ENCODE measurements at places on chromosomes 11 and 22.

DNA sequence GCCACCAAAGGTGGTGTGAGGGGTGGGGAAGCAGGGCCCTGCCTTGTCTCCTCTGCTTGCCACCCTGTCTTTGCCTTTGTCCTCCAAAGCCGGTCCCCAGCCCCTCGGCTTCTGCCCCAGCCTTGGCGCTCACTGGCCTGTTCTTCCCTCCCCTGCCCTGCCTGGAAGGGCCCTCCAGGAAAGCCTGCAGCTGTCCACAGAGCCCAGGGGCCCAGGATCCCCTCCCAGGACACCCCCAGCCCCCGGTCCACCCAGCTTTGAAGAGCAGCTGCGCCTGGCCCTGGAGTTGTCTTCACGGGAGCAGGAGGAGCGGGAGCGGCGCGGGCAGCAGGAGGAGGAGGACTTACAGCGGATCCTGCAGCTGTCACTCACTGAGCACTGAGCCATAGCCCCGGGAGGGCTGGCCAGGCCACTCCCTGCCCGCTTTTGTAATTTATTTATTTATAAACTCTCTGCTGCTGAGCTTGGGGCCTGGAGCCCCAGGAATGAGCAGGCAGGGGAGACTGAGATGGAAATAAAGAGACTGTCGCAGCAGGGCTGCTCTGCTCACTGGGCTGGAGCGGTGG lies 1.3 kb upstream of the SSH3 start:
- no peak for DNase-seq

GRCh38 chr22:45984316-45984916 lies 7.5 kb upstream of the WNT7B start:
- no peak for DNase-seq

DNA sequence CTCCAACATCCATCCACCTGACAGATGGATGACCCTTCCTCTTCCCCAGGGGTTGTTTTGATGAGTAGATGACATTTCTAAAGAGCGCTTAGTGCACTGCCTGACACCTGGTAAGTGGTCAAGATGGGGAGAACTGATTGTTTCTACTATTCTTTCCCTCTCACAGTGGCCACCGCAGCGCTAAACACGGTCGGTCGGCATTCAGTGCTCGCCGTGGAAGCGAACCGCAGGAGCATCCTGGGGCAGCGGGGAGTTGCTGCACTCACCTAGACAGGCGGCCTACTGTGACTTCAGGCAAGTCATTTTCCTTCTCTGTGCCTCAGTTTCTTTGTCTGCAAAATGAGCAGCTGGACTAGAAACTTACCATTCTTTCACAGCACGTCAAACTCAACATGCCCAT lies 5.0 kb upstream of the BEST1 start:
- DNase-seq = no peak

DNA sequence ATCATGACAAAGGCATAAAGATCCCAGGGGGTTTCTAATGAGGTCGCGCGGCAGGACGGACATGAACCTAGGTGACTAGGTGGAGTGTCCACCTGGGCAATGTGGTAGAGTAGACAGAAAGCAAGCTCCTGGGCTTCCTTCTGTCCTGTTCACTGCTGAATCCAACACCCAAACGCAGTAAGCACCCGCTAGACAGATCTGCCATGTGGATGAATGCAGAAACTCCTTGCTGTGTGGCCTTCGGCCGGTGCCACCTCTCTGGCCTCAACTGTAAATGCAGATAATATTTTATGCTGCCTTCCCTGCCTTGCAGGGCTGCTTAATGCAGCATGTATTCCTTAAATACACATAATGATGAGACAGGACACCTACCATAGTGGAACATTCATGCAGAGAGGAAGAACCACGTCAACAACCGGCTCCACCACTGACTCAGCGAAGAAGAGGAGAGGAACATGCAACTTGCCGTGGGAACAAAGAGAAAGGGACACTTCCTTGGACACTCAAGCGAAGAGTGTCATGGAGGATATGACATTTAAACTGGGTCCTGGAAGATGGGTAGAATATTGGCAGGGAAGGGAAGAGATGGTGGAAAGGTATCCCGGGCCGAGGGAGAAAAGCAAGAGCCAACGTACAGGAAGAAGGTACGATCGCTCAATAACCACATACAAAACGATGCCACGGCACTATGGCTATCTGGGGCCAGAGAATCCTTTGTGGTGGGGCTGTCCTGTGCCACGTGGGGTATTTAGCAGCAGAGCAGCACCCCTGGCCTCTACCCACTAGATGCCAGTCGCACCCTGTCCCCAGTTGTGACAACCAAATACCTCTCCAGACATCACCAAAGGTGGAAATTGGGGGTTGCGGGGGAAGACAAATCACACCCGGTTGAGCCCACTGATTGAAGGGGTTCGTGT lies 30.8 kb downstream of the MYH9 start:
- DNase-seq = no peak

- DNase-seq = no peak
Measured at GRCh38 chr11:107695446-107695845, 16.4 kb downstream of the SLN start.

- no peak for DNase-seq
Measured at GRCh38 chr11:129969920-129970319, 32.7 kb downstream of the PRDM10 start.

- DNase-seq = no peak
Measured at GRCh38 chr22:20039683-20040325, 18.9 kb downstream of the TANGO2 start.

DNA sequence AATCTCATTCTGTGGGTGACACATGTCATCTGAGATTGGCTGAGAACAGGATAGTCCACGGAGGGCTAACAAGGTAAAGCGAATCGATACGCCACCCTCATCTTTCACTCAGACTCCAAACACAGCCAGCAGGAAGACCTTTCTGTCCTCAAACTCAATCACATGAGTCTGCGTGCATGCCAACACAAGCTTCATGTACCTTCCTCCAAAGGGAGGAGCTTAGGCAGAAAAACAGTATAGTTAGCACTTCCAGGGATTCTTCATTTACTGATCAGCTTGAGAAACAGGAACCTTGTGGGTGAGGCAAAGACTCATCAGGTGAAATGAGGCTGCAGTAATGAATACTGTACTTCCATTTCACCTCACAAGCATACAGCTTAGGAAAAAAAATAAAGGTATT lies 767.1 kb upstream of the API5 start:
- no peak for DNase-seq

GRCh38 chr11:134522782-134523570 lies 110.9 kb upstream of the B3GAT1 start:
- no peak for DNase-seq

GRCh38 chr11:27100534-27100933 lies 59.9 kb downstream of the BBOX1 start:
- no peak for DNase-seq

DNA sequence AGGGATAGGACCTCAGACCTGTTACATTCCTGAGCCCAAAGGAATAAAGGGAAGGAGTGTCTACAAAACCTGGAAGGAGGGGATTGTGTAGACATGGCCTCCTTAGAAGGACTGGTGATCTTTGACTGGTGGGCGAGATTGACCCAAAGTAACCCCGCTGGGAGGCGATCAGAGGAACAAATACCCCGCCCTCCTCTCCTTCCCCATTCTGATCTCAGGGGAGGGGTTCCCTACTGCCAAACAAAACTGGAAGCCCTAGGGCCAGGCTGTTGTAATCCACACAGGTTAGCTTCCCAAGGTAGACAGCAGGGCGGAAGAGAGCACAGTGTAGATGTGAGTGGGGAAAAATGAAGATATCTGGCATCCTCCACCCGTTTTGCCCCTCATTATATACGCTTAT lies 24.7 kb downstream of the NCF4 start:
- DNase-seq = no peak

GRCh38 chr11:121328176-121328966 lies 35.8 kb downstream of the SC5D start:
- DNase-seq = peak; percentile 20

DNA sequence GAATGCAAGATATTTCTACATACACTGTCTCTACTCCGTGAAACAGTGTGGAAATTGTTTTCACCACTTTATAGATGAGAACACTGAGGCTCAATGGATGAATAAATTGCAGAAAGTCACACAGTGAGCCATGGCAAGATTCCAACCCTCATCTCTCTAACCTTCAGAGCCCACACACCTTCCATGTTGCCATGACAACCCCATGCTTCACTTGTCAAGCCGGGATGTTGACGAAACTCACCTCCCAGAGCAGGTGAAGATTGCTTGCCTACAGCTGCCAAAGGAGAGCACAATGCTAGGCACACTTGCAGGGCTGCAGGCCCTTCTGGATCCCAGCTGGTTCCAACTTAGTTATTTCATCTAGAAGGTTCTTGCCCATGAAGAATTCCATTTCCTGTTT lies 71.4 kb upstream of the SEZ6L start:
- DNase-seq = no peak

- DNase-seq = peak; percentile 20
Measured at GRCh38 chr22:24503137-24503842, 8.2 kb downstream of the UPB1 start.

GRCh38 chr22:36162127-36163034 lies 1.8 kb upstream of the APOL3 start:
- no peak for DNase-seq

GRCh38 chr22:38874529-38875222 lies 2.7 kb upstream of the CBX6 start:
- no peak for DNase-seq

- DNase-seq = no peak
Measured at GRCh38 chr22:17158176-17158567, 905 bp downstream of the HDHD5 start.

DNA sequence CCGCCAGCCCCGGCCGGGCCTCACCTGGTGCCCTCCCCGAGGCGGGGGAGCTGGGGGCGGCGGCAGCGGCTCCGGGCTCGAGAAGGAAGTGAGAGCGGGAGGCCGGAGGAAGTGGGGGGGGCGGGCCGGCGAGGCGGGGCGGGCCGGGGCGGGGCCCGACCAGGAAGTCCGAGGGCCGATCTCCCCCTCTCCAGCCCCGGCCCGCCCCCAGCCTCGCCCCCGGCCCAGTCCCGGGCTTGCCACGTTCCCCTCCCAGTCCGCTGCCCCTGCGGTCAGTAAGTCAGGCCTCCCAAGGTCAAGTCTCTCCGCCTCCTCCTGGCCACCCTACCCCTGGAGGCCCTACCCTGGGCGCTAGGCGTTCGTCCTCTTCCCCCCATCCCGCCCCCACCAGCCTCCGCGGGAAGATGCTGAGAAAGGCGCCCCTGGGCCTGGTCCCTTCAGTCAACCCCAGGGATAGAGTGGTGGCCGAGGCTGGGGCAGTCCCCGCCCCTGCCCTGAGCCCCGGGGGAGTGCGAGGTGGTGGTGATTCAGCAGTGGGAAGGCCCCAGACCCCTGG lies at the start of gene RHOG:
Gene RHOG, minus strand, starts transcription at position 90 of the 556 bp plus-strand sequence. CDS start 12,821 bp downstream, outside the sequence.
- no peak for DNase-seq

DNA sequence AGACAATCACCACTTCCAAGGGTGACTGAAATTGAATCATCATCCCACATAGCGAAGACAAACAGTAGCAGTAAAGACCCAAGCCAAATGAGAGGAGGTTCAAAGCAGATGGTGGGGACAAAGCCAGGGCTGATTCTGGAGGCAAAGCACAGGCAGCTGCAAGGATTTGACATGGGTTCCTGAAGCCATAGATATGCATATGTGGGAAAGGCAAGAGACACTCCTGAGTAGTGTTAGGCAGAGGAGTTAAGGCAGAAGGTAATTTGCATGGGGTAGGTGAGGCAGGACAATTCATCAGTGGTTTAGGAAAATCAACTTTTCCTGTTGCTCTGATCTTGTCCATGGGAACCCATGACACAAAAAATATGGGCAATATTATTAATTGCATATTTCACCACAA lies 462.8 kb downstream of the FAM181B start:
- no peak for DNase-seq

DNA sequence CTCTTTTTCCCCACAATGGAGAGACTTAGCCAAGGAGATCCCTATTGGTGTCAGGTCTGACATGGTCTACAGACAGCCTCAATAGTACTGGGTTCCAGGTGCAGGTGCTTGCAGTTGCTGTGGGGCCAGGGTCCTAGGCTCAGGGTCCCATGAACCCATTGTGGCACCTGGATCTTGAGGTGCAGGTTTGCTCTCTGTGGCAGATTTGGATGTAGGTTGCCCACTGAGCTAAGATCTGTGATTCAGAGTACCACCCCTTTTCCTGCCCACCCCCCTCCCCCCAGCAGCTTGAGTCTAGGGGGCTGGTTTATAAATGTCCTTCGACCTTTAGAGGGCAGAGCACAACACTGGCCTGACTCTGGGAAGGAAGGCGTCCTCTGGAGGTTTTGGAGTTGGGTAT lies 147.0 kb downstream of the APIP start:
- no peak for DNase-seq

DNA sequence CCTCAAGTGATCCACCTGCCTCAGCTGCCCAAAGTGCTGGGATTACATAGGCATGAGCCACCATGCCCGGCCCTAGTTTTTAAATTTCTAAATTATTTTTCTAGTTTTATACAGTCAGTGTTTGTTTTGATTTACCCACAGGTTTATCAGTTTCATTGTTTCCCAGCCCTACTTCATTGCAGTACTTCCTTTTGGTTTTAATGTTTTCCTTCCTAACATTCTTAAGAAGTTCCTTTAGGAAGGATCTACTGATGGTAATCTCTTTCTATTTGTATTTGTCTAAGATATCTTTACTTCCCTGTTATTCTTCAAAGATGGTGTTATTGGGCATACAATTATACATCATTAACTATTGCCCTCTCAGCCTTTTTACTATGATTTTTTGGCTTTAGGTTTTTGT lies 4.9 kb upstream of the EXT2 start:
- DNase-seq = no peak

DNA sequence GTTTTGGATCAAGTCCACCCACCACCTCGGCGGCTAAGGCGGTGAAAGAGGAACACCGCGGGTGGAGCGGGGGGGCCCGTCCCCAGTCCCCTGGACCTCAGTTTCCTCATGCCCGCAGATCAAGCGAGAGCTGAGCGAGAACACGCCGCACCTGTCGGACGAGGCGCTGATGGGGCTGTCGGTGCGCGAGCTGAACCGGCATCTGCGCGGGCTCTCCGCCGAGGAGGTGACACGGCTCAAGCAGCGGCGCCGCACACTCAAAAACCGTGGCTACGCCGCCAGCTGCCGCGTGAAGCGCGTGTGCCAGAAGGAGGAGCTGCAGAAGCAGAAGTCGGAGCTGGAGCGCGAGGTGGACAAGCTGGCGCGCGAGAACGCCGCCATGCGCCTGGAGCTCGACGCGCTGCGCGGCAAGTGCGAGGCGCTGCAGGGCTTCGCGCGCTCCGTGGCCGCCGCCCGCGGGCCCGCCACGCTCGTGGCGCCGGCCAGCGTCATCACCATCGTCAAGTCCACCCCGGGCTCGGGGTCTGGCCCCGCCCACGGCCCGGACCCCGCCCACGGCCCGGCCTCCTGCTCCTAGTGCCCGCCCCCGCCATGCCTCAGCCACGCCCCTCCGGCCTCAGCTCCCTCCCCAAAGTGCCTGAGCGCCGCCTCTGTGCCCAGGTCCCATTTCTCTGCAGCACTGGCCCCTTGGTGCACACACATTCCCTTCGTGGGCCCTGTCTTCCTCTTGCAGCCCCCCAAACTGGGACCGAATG lies 12.7 kb downstream of the MAFF start:
- no peak for DNase-seq

GRCh38 chr11:704781-705645 lies 1.0 kb upstream of the EPS8L2 start:
- DNase-seq = no peak

DNA sequence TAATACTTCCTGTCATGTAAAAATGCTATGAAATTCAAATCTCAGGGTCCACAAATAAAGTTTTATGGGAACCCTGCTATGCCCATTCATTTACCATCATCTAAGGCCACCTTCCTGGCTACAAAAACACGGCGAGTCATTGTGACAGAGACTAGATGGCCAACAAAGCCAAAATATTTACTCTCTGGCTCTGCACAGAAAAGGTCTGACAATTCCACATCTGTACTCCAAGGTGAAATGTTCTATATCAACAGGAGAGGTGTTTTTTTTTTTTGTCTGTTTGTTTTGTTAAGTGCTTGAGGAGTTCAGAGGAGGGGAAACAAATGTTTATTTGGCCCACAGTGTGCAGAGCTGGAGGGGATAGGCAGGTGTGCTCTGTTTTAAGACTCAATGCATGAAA lies 18.6 kb upstream of the TMA7B start:
- DNase-seq = no peak

All from activated naive CD4-positive, alpha-beta T cell (primary cell).